ENCODE measurements at places on chromosomes 6 and 20.

DNA sequence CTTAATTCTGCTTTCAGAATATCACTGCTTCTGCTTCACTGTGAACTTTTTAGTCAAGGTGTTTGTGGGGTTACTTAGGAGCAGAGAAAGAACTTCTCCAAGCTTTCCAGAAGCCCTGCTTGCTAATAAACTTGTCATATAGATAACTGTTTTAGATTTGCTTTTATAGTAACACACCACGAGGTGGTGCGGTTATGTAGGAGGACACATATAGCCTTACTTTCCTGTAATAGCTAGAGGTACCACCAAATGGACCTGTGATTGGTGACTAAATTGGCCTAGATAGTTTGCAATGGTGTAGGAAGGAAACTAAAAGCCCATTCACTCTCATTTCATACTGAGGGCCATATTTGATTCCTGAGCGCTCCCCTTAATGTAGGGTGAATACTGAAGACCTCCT is 52.3 kb upstream of the BCLAF1 start:
- no peak for DNase-seq

GRCh38 chr6:53718597-53719460 is 53.3 kb upstream of the KLHL31 start:
- DNase-seq = peak; percentile 32

DNA sequence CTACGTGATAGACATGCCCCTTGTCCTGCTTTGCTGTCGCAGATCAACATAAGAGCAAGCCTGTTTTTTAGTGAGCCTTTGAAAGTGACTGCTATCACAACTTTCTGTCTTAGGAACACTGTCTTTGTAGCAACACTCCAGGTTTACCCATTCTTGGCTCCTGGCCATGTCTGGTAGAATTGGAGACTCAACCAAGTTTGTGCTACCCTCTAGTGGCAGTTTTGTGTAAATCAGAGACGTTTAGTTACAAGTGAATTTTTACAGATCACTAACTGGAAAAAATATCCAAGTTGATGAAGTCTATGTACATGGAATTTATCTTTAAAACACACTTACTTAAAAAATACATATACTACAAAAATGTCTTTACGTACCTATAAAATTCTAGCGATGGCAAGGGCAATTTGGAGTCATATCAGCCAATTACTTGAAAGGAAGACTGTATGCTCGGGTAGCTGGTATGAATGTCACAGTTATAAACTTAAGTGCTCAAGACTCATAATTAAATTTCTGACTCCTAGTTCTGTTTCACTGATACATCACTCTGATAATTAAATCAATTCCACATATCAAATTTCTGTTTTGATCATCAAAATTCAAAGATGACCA is 101.4 kb downstream of the ADGB start:
- peak; percentile 9 for DNase-seq

- DNase-seq = no peak
Measured at GRCh38 chr6:154605882-154606370, 95.4 kb upstream of the CNKSR3 start.

All from stimulated activated naive B cell treated with anti-CD40 and anti-IgM and Interleukin-4, amounts not matched to agents 10 μg/mL and 1 μg/mL and 100 μg/mL, for 72 hours (primary cell).